ENCODE measurements at places on chromosomes 2 and 18.

DNA sequence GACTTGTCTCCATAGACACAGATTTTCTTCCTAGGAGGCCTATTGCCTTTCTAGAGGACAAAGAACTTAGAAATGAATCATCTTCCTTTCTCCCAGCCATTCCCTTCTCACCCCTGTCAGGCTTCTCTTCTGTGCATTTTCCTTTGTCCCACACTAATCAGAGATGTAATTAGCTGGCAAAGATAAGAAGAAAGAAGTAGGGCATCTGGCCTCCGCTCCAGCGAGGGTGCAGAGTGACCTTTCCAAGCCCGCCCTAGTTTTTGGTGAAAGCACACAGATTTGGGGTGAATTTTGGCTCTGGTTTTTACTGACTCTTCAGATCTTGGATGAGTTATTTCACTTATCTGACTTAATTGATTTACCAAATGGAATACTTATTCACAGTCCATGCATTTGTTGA is 626.5 kb downstream of the ZEB2 start:
- DNase-seq = no peak

- no peak for DNase-seq
These were observed 64.1 kb downstream of the CCDC93 start for GRCh38 chr2:117949806-117950205.

DNA sequence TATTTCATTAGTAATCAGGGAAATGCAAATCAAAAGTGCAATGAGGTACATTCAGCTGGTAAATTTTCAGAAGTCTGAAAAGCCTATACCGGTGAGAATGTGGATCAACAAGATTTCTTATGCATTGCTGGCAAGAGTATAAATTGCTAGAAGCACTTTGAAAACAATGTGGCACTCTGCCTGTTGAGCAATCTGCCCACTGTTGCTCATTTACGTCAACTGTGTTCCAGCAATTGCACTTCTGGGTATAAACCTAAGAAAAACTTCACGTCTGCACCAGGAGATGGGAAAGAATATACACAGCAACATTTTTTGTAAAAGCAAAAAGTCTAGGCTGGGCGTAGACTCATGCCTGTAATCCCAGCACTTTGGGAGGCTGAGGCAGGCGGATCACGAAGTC is 40.8 kb downstream of the MTERF4 start:
- no peak for DNase-seq

- no peak for DNase-seq
These were observed 131.5 kb downstream of the HDAC4 start for GRCh38 chr2:239269173-239269885.

- no peak for DNase-seq
These were observed 673 bp downstream of the CENPO start for GRCh38 chr2:24793761-24794435.

DNA sequence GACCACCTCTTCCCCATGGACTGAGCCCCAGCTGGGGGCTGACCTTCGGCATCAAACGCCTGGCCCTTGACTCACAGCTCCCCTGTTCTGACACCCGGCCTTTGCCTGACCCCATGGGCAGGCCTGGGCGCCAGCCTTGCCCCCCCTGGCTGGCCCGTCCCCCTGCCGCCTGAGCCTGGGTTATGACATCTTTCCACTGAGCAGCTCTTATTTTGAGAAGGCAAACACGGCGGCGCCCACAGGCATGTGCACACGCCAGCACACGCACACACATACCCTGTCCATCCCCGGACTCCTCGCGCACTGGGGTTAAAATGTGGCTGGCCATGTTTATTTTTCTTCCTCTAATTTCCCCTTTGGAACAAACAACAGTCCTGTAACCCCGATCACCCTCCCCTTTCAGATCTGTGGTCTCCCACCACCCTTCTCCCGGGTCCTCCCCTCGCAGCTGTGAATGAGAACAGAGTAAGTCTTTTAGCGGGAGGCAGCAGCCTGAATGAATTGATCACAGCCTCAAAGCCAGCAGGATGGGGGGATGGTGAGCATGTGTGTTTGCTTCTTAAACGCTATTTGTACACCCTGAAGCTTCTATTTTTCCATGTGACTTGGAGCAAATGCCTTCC is 11.8 kb upstream of the ATOH8 start:
- peak; percentile 72 for DNase-seq

DNA sequence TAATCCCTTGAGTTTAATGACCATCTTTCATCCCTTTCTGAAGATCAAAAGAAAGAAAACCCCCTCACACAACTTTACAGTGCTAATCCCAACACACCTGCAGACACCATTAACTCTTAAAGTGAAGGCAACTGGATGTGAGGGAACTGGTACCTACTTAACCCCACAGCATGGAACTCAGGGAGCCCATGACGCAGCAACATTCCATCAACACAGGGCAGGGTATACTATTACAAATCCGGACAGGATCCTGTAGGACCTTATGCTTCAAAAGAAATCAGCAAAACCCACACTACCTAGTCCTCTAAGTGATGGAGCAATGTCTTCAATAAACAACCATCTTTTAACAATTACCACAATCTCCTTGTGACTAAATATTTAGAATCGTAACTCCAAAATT is 78.6 kb downstream of the FARSB start:
- DNase-seq = no peak

DNA sequence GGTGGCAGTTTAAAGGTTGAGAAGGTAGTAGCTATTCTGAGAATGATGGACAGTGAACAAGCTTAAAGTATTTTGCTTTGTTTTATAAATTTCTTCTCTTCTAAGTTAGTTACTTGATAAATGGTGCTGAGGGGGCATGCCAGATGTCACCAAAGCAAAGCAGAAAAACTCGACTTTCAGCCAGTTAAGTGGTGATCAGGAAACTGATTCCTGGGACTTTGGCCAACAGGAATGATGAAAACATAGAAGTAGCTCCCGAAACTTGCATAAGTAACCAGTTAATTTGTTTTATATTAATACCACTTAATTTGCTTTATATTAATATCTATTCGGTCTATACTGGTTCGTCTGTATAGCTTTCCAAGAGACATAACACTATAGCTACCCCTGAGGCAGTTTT is 82.6 kb downstream of the FANCL start:
- DNase-seq = no peak

DNA sequence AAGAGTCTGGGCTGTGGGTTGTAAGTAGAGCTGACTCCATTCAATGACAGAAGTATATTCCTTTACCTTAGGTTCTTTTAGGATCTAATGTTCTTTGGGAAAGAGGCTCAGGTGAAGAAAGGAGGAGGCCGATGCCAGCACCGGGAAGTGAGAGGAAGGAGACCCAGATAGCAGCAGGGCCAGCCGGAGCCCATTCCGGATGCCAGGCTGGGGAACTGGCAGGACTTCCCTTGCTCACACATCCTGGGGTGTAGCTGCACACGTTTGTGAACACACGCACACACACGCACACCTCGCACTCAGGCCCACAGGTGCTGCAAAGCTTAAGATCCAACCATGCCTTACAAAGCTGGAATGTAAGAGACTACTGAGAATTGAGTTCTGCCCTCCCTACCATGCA is 95.8 kb upstream of the SMAD2 start:
- no peak for DNase-seq

GRCh38 chr2:241935774-241936173 is 66.2 kb downstream of the RTP5 start:
- DNase-seq = no peak

DNA sequence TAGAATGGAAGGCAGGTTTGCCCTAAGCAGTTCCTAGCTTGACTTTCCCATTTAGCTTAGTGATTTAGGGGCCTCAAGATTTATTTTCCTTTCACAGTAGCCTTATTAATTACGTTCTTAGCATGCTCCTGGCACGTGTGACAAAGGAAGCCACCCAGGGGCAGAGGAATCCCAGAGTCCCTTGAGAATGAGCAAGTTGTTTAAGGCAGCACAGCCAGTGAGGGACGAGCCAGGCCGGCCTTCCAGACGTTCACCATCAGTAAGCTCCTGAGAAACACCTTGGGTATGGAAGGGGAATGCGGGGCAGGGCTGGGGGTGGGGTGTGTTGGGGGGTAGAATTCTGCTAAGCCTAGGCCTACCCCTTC is 76.3 kb downstream of the SOWAHC start:
- no peak for DNase-seq

- no peak for DNase-seq
These were observed 12.7 kb downstream of the ANKRD44 start for GRCh38 chr2:197297772-197298318.

DNA sequence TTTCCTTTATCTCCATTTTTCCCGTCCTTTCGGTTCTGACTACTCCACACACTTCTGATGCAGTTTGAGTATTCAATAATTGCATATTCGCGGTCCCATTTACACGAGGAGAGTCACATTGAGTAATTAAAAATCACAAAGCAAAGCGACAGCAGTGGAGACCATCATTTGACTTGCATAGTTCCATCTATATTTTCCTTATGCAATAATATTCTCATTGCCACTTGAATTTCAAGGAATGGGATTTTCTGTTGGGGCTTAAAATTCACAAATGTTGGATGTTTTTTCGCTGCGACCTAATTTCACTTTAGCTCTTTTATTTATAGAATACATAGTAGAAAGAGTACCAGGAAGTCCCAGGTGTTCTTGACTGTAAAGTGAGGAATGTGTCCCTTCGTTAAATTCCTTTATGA is 186.8 kb downstream of the ZEB2 start:
- no peak for DNase-seq

DNA sequence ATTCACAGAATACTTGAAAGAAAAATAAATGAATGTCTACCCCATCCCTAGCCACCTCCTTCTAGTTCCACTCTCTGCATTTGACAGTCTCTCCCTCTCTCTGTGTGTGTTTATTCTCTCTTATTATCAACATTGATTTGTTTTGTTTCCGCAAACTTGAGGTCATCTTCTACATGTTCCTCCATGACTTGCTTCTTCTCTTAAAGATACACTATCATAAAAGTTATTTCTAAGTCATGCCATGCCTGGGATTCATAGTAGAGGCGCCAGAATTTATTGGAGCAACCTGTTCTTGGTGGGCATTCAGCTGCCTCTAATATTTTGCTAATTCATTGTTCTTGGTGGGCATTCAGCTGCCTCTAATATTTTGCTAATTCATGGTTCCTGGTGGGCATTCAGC is 58.9 kb upstream of the SMAD7 start:
- DNase-seq = no peak

GRCh38 chr18:54776282-54776977 is 51.8 kb upstream of the RAB27B start:
- no peak for DNase-seq

- DNase-seq = no peak
These were observed 176.2 kb upstream of the ST6GAL2 start for GRCh38 chr2:107062173-107062572.

GRCh38 chr2:136060416-136060815 is 57.5 kb downstream of the CXCR4 start:
- DNase-seq = no peak

DNA sequence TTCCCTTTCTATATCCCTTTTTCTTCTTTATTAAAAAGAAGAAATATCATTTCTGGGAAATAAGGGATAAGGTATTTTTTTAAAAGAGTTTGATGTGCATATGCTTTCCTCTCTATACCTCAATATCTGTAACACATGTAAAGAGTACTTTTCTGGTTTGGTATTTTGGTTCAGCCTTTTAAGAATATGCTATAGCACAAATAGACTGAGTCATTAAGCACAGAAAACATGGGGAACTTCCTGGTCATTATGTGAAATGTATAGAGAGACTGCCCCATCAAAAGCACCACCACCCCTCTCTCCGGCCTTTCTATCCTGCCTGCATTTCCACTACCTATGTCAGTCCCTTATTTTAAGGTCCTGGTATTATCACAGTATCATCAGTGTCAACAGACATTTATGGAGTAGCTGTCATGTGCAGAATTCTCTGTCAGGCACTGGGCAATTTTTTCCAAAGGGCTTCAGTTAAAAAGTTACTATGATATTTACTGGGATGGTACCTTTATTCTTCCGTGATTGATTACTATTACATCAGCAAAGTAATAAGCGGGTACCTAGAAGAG is 88.4 kb downstream of the ALPK2 start:
- DNase-seq = no peak

DNA sequence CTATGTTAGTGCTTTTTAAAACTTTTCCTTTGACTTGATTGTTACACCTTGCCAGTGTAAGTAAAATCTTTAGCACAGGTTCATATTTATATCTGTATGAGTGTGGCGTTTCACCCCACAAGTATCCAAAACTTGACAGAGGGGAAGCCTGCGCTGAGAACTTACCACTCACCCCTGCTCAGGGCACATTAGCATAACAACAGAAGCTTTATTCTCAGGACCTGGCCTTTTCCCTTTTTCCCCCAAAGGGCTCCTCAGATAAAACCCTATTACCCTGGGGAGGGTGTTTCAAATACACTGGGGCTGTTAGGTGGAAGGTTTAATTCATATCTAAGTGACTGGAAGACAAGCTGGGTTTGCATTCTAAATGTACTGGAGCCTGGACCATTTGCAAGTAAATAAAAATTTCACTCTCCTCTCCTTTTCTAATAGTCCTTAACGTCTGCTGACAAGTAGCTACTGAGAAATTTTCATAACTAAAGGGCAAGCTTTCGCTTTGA is 276.6 kb downstream of the RNF152 start:
- DNase-seq = no peak

GRCh38 chr2:191171708-191172355 is 21.0 kb upstream of the STAT4 start:
- DNase-seq = no peak

GRCh38 chr18:2212598-2213205 is 358.6 kb downstream of the METTL4 start:
- DNase-seq = no peak

DNA sequence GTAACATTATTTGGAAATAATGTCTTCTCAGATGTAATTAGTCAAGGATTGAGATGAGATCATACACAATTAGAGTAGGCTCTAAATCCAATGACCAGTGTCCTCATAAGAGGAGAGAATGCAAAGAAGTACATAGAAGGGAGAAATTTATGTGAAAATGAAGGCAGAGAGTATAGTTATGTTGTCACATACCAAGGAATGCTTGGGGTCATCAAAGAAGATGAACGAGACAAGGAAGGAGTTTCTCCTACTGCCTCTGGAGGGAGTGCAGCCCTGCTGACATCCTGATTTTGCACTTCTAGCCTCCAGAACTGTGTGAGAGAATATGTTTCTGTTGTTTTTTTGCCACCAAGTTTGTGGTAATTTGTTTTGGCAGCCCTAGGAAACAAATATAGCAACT is 100.1 kb downstream of the GALNT13 start:
- no peak for DNase-seq

DNA sequence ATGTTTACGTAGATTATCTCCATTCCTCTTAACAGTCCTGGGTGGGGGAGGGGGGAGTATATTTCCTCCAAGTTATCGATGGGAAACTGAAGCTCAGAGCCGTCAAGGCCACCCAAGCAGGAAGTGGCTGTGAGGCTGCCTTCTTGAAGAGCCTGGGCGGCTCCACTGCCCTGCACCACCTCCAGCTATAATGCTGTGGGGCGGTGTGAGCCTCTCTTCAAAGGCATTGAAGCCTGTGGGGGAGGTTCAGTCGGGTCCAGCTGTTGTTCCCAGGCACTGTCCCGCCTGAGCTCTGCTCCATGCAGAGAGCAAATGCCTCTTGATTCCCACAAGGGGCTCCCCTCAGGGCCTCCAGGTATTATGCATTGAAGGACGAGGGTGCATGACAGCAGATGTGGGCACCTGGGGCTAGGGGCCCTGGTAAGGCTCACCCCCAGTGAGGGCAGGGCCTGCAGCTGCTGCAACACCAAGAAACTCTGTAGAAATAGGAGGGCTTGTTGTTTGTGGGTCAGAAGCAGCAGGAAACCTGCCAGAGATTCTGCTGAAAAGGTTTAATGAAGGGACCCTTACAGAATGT is 29.5 kb upstream of the LAPTM4A start:
- DNase-seq = no peak

- DNase-seq = peak; percentile 90
These were observed 189.9 kb upstream of the TANK start for GRCh38 chr2:160970052-160970965.

GRCh38 chr2:17877811-17878280 is 621 bp upstream of the KCNS3 start:
- peak; percentile 15 for DNase-seq
